ENCODE measurements at places on chromosomes 6 and 20. TPM values are rescaled to one million over a fixed set of nuclear protein-coding genes. Genes with fewer than 3 reads are reported as not detected.

Gene NHLRC1
- total RNA-seq, result 1.5 TPM

Gene TPD52L1
- total RNA-seq, result 45.2 TPM

Gene REV3L
- 6.4 TPM for total RNA-seq

Gene PTCRA
- total RNA-seq, result not detected

Gene CTCFL
- total RNA-seq, result not detected

Gene PCSK2
- total RNA-seq, result not detected

Gene RHAG
- total RNA-seq, result 0.07 TPM

Gene OR2H2
- not detected for total RNA-seq

Gene CRISP3
- total RNA-seq, result not detected

Gene PREX1
- 11.8 TPM for total RNA-seq

Gene PRND
- not detected for total RNA-seq

Gene SNAP25
- 16.8 TPM for total RNA-seq

Gene OR2H1
- not detected for total RNA-seq

Gene TBXT
- not detected for total RNA-seq
